ENCODE measurements at places on chromosomes 5 and 9.

DNA sequence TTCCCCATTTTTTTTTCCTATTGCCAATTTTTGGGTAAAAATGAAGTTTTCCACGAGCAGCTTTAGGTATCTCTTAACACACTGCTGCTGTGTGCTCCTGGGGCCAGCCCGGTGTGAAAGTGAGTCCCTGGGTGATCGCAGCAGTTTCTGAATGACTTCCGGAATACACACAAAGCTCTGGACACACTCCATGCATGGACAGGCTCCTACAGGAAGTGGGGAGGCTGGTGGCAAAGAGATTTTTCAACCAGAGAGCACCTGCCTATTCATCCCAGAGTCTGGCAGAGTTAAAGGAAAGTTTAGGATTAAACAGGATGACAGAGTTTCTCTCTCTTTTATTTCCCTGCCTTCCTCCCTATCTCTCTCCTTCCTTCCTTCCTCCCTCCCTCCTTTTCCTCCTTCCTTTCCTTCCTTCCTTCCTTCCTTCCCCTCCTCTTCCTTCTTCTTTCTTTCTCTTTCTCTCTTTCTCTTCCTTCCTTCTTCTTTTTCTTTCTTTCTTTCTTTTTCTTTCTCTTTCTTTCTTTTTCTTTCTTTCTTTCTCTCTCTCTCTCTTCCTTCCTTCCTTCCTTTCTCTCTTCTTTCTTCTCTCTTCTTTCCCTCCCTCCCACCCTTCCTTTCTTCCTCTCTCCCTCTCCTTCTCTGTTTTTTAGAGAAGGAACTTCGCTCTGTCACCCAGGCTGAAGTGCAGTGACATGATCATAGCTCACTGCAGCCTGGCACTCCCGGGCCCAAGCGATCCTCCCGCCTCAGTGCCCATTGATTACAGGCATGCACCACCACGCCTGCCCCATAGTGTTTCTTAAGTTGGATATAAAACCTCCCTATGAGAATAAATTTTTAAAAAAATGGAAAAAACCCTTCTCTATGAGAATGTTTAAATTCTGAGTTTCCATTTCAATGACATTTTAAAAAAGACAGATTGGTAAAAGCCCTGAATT is 38.7 kb upstream of the UBTD2 start:
- DNase-seq = no peak

GRCh38 chr5:141657937-141658545 is 6.8 kb upstream of the FCHSD1 start:
- peak; percentile 58 for DNase-seq

DNA sequence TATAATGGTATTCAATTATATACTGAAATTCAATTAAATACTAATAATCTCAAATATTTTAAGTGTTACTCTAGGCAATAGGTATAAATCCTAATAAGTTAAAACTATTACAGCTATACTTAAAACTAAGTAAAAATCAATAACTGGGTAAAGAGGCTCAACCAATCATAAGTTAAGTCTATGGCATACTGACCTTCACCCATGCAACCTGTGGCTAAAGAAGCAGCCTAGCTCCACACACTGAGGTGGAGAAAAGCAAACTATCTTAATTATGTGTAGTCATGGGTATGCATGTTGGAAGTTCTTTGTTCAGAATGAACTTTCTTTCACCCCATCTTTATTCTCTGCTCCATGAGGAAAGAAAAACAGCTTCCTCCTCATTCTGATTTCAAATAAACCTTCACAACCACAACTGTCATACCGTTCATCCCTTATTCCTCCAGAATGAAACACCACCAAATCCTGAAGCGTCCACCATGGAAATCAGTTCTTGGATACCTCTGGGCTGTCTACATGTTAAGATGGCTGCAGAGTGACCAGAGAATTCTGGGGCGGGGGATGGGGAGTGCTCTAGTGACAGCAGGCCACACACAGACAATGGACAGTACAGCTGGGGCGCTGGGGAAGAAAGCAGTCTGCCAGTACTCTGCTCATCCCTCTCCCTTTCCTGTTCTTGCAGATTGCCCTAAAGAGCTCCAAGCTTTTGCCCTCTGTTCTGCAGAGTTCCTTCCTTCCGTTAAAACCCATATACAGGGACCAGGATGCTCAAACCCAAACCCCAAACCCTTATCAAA is 62.3 kb downstream of the RIGI start:
- no peak for DNase-seq

DNA sequence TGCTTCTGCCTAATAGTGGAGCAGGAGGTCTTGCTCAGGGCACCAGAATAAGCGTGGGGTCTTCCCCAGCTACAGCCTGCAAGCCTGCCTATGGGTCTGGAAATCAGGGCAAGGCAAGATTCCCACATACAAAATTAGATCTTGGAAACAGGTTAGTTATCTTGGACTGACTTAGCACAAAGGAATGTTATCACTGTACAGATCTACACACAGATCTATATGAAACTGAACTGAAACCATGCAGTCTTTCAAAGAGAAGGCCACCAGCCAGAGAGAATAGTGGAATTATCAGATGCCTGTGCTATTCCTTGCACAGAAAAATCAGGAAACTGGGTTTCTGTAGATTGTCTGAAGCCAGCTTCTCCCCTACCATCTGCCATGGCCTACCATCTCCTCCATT is 585.7 kb downstream of the ACTL7B start:
- no peak for DNase-seq

DNA sequence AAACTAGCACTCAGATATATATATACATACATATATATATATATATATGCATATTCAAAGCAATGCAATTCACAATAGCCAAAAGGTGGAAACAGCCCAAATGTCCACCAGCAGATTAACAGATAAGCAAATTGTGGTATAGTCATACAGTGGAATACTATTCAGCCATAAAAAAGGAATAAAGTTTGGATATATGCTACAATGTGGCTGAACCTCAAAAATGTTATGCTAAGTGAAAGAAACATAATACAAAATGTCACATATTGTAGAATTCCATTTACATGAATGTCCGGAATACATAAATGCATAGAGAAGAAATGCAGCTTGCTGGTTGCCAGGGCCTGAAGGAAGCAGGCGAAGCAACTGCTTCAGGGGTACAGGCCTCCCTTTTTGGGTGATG is 143.4 kb downstream of the ATPSCKMT start:
- no peak for DNase-seq

DNA sequence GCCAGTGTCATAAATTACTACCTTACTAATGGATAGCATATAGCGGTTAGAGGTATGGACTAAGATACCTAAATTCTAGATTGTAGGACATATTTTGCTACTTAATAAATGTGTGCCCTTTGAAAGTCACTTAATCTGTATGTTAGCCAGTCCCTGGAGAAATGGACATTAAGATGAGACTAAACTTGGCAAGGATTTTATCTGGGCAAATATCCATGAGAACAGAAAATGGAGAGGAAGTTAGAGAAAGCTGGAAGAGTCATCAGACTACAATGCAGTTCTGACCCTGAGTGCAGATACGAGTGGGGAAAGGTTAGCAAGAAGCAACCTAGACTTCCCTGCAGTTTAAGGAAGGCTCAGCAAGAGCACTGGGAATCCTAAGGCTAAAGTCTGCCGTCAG is 33.0 kb downstream of the TBCA start:
- no peak for DNase-seq

- no peak for DNase-seq
Measured at GRCh38 chr5:37495210-37495609, 116.1 kb downstream of the WDR70 start.

DNA sequence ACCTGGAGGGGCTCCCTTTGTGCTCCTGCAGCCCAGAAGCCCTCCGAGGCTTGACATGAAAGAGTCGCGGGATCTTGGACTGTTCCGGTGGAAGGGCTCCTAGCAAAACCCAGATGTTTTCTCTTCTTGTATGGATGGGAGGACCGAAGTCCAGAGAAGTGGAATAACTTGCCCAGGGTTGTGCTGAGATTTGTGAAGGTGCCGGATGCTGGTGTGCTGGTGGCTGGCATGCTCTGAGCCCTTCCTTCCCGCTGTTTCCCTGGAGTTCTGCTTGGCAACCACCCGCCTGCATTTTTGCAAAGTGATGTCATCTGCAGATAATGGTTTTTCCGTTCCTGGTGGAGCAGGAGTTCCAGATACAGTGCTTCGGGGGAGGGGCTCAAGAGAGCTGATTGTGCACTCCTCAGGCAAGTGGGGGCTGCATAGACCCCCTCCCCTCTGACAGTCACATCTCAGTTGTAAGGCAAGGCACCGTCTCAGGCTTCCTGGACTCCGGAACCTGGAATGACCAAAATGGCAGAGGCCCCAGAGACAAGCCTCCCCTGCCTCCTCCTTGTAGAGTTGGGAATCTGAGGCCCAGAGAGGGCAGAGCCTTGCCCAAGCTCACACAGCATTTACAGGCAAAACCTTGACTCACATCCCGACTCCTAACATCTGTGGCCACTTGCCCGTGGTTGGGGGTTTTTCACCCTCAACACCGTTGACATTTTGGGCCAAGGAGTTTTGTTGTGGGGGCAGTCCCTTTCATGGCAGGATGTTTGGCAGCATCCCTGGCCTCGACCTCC is 157.0 kb downstream of the RGS3 start:
- no peak for DNase-seq

GRCh38 chr9:908536-909205 is 67.2 kb downstream of the DMRT1 start:
- no peak for DNase-seq

- no peak for DNase-seq
Measured at GRCh38 chr9:35852876-35853865, 17.0 kb downstream of the OR13J1 start.

- DNase-seq = no peak
Measured at GRCh38 chr5:178992291-178992895, 2.7 kb downstream of the GRM6 start.

GRCh38 chr9:11038366-11038765 is 425.6 kb upstream of the PTPRD start:
- no peak for DNase-seq

- DNase-seq = no peak
Measured at GRCh38 chr9:111407813-111408212, 76.4 kb downstream of the ECPAS start.

GRCh38 chr9:121331992-121332685 is 37.9 kb downstream of the STOM start:
- no peak for DNase-seq

- DNase-seq = no peak
Measured at GRCh38 chr9:132703336-132703735, 33.1 kb downstream of the GTF3C4 start.

DNA sequence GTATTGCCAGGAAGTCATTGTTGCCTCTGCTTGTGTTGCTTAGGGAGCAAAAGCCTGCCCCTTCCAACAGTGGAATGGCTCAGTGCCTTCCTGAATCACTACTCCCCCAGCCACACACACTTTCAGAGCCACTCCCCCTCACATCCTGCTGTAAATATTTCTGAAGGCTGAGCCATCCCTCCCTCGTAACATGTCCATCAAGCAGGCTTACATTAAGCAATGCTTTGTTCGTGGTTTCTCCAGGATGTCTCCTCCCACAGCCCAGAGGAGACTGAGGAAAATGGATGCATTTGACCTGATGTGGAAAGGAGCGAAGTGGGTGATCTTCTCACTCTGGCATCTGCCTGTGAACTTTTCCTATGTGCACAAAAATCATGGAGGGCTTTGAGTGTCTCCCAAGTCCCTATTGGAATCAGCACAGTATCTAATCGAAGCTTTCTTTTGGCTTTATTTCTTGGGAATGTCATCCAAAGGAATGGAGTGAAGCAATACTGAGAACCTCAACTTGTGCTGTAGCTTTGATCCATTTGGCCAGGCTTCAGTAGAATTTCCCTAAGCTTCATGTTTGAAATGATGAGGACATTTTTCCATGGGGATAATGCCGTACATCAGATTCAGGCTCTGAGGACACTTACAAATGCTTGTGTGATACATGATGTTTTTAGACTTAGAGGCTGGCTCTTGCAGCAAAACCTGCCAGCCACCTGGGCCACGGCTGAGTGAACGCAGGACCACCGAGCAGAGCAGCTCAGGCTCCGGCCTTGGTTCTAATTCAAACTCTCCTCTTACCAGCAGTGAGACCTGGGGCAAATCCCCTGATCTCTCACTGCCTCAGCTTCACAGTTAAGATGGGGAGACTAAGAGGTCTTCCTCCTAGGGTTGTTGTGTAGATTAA is 389.1 kb downstream of the ENC1 start:
- peak; percentile 41 for DNase-seq

DNA sequence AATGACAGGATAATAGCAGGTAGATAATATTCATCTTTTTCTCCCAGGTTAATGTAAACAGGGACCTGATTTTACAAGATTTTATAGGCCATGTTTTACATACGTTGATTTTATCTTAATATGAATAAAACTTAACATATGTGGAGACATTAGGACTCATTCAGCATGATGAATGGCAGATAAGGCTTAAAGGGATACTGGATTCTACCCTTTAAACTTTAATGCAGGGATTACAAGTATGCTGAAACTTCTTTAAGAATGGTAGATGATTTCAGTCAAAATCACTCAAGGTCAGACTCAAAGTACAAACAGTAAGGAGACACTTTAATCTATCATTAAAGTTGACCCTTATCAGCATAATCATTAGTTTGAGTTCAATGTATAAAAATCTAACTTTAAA is 274.5 kb upstream of the IZUMO3 start:
- DNase-seq = no peak

DNA sequence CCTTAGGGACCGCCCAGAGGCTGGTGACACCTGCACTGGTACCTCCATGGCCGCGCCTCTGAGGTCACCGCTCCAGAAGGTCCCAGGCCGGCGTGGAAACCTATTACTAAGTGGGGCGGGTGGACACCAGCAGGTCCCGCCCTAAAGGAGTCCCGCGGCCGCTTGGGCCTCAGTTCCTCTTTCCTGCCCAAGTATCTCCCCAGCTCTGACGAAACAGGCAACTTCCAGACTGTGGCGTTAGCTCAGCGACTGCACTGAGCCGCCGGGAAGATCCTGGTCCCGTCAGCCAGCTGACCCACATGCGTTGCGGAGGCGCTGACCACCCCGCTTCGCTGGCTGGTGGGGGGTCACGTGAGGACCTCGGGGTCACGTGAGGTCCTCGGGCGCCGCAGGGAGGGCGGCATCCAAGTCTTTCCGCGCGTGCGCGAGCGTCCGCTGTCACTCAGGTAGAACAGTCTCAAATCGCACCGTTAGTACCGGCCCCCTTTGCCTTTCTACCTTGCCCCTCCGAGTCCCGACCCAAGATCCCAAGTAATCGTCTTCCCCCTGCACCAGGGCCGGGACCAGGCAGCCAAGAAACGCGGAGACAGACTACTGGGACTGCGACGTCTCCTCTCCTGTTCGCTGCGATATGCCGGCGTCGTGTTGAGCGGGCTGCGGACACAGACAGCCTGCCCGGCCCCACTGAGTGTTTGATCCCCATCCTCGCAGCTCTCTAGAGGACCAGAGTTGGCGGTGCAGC is 53.7 kb upstream of the KDM4C start:
- peak; percentile 93 for DNase-seq

GRCh38 chr9:121735793-121736770 is 84.6 kb downstream of the DAB2IP start:
- no peak for DNase-seq

- no peak for DNase-seq
Measured at GRCh38 chr5:151491062-151491461, 43.7 kb downstream of the SLC36A1 start.

DNA sequence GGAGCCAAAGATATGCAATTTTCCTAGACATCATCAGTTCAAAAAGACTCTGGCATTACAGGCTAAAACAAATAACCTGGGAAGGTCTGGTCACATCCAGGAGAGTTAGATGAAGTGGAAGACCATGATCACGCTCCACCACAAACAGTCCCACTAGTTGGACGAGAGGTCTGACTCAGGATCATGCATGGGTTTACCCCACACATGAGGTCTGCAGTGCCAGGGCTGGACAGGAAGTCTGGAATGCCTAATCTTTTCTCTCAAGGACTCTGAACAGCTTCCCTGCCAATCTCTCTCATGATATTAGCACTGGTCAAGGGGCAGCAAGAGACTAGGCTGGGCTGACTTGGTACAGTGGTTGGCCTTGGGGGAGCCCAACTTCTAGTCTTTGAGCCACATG is 7.1 kb downstream of the PRUNE2 start:
- DNase-seq = no peak

Data from CD14-positive monocyte (primary cell).